ENCODE measurements at places on chromosomes 4 and X. TPM values are rescaled to one million over a fixed set of nuclear protein-coding genes. Genes with fewer than 3 reads are reported as not detected.
A peak's percentile ranks its signal among the peaks of the same experiment; 100 is the strongest.

DNA sequence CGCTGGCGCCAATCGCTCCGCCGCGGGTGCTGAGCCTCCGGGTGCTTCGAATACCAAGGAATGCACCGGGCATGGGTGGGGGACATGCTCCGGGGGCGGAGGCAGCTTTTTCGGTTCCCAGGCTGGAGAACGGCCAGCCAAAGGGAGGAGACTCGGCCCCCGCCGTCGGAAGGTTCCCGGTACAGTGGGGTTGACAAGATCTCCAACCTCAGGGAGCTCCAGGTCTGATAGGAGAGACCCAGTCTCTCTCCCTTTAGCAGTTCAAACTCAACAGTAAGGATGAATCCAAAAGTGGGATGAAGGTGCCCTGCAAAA is 29.1 kb upstream of the BCORL1 start:
- no peak for DNase-seq
- H3K36me3 ChIP-seq = no peaks in the 10 kb centered on the region
- no peaks in the 10 kb centered on the region for H3K27me3 ChIP-seq
- H3K4me1 ChIP-seq = peaks cover 7% of the 10 kb centered on the region
- no peak overlapping the region for H3K4me3 ChIP-seq

GRCh38 chr4:131613824-131614216 is 1535.3 kb upstream of the PCDH10 start:
- no peaks in the 10 kb centered on the region for H3K27me3 ChIP-seq
- H3K4me3 ChIP-seq = no peak overlapping the region
- no peak for DNase-seq
- H3K4me1 ChIP-seq = peaks cover 9% of the 10 kb centered on the region
- no peaks in the 10 kb centered on the region for H3K36me3 ChIP-seq

DNA sequence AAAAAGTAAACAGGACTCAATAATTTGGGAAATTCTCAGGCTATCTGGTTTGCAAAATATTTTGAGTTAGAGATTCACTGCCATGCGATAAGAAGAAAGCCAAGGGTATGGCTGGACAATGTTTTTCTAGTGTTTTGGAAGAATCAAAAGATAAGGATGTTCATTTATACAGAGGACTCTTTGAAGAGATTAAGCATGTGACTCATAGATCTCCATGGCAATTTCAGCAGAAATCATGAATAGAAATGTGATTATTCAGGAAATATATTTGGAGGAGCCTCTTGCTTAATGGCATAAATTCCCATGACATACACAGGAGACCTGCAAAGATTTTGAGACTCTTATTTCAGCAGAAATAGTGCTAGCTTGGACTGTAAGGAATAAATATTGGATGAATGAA is 16.7 kb upstream of the FRAS1 start:
- H3K4me1 ChIP-seq = no peaks in the 10 kb centered on the region
- H3K27me3 ChIP-seq = peaks cover 7% of the 10 kb centered on the region
- no peaks in the 10 kb centered on the region for H3K36me3 ChIP-seq
- H3K27ac ChIP-seq = no peak overlapping the region

GRCh38 chr4:137705171-137705783 is 173.0 kb upstream of the PCDH18 start:
- no peaks in the 10 kb centered on the region for H3K36me3 ChIP-seq
- peak overlapping the region; percentile 84 for H3K27ac ChIP-seq
- DNase-seq = no peak
- no peaks in the 10 kb centered on the region for H3K27me3 ChIP-seq
- no peak overlapping the region for H3K4me3 ChIP-seq

DNA sequence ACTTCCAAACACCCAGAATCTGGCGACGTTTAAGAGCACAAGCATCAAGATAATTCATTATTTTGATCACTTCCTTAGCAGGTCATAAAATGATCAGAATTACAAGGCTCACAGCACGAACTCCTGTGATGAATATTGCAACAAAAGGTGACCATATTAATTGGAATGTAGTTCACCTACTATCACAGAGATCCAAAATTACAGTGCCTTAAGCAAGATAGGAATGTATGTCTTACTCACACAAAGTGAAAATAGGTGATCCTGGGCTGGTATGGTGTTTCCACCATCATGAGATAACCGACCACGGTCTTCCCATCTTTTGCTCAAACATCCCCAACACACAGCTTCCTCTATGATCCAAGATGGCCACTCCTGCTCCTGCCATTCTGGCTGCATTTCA is 131.2 kb downstream of the SCFD2 start:
- H3K36me3 ChIP-seq = no peaks in the 10 kb centered on the region
- H3K4me1 ChIP-seq = peaks cover 7% of the 10 kb centered on the region
- H3K27me3 ChIP-seq = no peaks in the 10 kb centered on the region

GRCh38 chr4:139940600-139940999 is 213.4 kb downstream of the MAML3 start:
- H3K27ac ChIP-seq = no peak overlapping the region
- DNase-seq = no peak
- peaks cover 4% of the 10 kb centered on the region for H3K27me3 ChIP-seq
- no peak overlapping the region for H3K4me3 ChIP-seq
- H3K4me1 ChIP-seq = peaks cover 3% of the 10 kb centered on the region

DNA sequence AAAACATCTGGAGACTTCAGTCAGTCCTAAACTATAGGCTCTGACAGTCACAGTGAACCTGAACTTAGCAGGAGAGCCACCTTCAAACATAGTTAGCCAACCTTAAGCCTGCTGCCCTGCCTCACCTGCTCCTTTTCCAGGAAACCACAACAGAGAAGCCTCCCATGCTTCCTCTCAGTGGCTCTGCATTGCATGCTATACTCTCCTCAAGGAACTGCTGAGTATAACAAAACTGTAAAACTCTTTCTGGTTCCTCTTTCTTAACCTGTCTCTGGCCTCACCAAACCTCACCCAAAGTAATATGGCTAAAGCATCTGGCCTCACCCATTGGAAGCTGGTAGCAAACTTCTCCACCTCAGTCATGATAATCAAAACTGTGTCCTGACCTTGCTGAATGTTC is 122.1 kb downstream of the ANKRD50 start:
- peaks cover 15% of the 10 kb centered on the region for H3K36me3 ChIP-seq
- H3K4me3 ChIP-seq = no peak overlapping the region
- DNase-seq = no peak
- H3K4me1 ChIP-seq = no peaks in the 10 kb centered on the region
- no peaks in the 10 kb centered on the region for H3K27me3 ChIP-seq

DNA sequence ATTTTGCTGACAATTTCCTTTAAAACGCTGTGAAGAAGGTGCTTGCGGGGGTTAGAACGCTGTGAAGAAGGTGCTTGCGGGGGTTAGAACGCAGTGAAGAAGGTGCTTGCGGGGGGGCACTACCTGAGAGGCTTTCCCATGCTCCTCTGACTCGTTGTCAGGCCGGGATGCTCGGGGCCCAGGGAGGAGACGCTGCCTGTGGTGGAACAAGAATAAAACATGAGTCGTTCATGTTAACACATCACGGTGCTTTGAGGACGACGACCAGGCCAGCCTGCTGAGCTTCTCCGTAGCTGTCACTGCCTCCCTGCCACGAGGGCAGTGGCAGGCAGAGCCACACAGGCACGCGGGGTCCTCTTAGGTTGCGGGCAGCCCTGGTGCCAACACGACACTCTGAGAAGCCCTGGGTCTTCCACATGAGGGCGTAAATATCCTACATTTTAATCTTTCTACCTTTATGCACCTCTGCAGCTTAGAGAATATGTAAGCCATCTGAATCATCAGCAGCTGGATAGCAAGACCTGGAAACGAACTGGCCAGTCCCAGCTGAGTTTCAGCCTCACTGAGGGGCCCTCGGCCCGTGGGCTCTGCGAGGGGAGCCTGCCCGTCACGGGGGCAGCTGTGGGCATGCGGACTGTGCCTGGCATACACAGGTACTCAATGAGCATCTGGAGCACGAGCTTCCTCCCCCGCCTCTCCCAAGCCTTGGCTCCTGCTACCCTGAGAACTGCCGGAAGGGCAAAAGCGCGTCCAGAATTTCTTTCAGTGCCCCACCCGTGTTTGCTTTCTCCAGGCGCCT is 47.0 kb downstream of the FGFRL1 start:
- H3K27ac ChIP-seq = no peak overlapping the region
- no peak for DNase-seq
- H3K27me3 ChIP-seq = peaks cover 17% of the 10 kb centered on the region
- H3K4me1 ChIP-seq = peaks cover 16% of the 10 kb centered on the region

DNA sequence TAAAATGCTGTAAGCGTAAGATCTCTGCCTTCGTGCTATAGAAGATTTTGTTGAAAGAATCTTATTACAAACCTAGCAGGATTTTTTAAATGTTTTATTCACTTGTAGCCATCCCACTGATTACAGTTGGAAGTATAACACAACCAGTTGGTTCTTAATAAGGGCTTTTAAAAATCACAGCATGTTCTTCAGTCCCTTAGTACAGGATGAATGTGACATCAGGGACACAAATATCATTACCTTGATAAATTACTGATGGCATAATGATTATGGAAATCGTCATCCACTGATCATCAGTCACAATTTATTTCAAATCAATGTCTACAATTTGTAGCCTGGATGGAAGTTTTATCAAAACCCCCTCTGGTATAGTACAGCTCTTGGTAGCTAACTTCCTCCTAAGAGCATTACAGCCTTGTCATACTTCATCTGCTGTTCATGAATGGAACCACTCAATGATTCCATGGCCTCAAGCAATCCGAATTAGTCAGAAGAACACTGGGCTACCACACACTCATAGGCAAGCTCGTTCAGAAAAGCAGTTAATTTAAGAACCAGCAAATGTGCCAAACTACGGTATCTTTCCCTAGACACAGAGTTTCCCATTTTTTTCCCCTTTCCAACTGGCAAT is 389.2 kb upstream of the TENM3 start:
- H3K36me3 ChIP-seq = no peaks in the 10 kb centered on the region
- no peak overlapping the region for H3K27ac ChIP-seq
- DNase-seq = no peak

DNA sequence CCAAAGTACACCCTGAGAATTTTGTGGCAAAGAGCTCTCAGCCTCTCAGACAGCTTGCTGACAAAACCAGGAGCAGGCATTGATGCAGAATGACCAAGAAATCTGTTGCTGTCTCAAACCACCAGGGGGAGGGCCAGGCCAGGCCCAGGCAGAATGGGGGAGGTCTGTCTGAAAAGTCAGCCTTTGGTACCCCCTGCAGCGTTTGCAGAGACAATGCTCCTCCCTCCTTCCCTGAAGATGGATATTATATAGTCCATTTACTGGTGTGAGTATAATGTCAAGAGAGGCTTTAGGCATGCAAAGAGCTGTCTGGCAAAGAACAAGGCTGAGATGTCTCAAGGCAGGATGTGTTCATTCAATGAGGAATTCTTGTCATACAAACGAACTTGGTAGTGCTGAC is 52.9 kb upstream of the TRPC5OS start:
- no peaks in the 10 kb centered on the region for H3K27me3 ChIP-seq
- H3K4me3 ChIP-seq = no peak overlapping the region
- DNase-seq = no peak

DNA sequence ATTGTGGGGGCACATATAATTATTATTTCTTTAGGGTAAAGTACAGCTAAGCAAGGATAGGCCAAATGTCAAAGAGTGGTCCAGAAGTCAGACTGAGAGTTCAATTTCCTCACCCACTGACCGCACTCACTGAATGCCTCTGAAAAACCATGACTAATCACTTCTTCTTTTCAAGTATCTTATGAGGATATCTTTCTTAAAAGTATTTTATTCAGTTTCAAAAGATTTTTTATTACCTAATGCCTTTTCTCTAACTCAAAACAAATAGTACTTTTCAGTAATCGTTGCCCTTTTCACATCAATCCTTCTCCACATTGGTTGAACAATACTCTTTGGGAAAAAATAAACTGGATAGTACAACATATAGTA is 61.7 kb upstream of the CAMK2D start:
- no peaks in the 10 kb centered on the region for H3K36me3 ChIP-seq
- H3K27me3 ChIP-seq = no peaks in the 10 kb centered on the region
- no peak overlapping the region for H3K27ac ChIP-seq
- DNase-seq = no peak
- H3K4me3 ChIP-seq = no peak overlapping the region

GRCh38 chrX:12701628-12702027 is 89.6 kb upstream of the PRPS2 start:
- no peak for DNase-seq
- no peaks in the 10 kb centered on the region for H3K4me1 ChIP-seq
- H3K27ac ChIP-seq = no peak overlapping the region
- no peaks in the 10 kb centered on the region for H3K36me3 ChIP-seq

DNA sequence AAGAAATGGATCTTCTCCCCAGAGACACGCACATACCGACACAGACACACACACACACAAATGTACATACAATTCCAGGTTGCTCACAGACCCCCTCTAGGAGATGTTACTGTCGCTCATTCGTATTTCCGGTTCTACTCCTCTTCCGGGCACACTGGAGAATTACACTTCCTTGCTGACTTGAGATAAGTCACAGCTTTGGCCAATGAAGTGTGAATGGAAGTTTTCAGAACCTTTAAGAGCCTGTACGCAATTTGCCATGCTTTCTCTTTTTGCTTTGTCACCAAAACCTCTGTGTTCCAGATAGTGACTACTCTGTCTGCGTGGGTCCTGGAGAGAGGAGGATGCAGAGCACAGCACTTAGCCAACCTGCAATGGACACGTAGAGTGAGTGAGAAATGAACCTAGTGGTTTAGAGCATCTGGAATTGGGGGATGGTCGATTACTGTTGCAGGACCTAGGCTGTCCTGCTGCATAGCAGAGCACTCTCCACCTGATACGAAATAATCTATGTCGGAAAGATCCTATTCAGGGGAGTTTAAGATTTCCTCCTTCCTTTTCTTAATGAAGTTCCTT is 239.5 kb upstream of the TET2 start:
- H3K27me3 ChIP-seq = peaks cover 6% of the 10 kb centered on the region
- no peak overlapping the region for H3K4me3 ChIP-seq
- peaks cover 3% of the 10 kb centered on the region for H3K4me1 ChIP-seq
- no peak for DNase-seq
- no peak overlapping the region for H3K27ac ChIP-seq
- no peaks in the 10 kb centered on the region for H3K36me3 ChIP-seq

DNA sequence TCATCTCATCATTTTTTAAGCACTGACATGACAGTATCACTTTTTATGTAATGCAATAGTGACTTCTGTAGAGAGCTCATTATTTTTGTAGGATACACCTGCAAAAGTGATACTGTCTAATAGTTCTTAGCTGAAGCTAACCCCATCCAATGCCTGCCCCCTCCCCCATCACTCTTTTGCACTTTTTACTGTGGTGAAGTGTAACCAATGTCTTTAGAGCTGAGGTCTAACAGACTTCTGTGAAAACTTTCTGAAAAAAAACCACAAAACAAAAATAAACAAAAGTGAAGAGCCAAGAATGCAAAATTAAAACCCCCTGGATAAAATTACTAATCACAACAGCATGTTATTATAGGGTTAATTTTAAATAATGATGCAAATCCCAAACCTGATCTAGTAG is 301.1 kb downstream of the ANK2 start:
- H3K27me3 ChIP-seq = no peaks in the 10 kb centered on the region
- peaks cover 2% of the 10 kb centered on the region for H3K36me3 ChIP-seq
- H3K27ac ChIP-seq = no peak overlapping the region
- no peak overlapping the region for H3K4me3 ChIP-seq
- no peak for DNase-seq

GRCh38 chr4:2848449-2848848 is 4.8 kb downstream of the ADD1 start:
- H3K4me3 ChIP-seq = no peak overlapping the region
- H3K36me3 ChIP-seq = no peaks in the 10 kb centered on the region
- no peak overlapping the region for H3K27ac ChIP-seq
- H3K27me3 ChIP-seq = no peaks in the 10 kb centered on the region
- peaks cover 71% of the 10 kb centered on the region for H3K4me1 ChIP-seq
- no peak for DNase-seq

GRCh38 chrX:28586981-28587551 is at the start of gene IL1RAPL1:
IL1RAPL1 (plus strand) TSS chrX:28587446.
- no peak within 1 kb of the TSS for H3K4me3 ChIP-seq
- no peak for DNase-seq
- H3K27me3 ChIP-seq = peaks cover 9% of the 10 kb centered on the region
- peaks cover 2% of the 10 kb centered on the region for H3K4me1 ChIP-seq
- H3K27ac ChIP-seq = no peak within 1 kb of the TSS

Gene LRAT
- total RNA-seq = not detected

Gene SASH3
- total RNA-seq = not detected

Gene EXOC1L
- not detected for total RNA-seq

Gene NCAPG
- 6.9 TPM for total RNA-seq
